Activated naive CD8-positive, alpha-beta T cell treated with anti-CD3 and anti-CD28 coated beads for 36 hours (primary cell): ENCODE measurements at places on chromosomes 2 and 18.

- H3K36me3 ChIP-seq: no peaks in the 10 kb centered on the region
- no peaks in the 10 kb centered on the region for H3K27me3 ChIP-seq
- no peak for DNase-seq
- no peak overlapping the region for H3K4me3 ChIP-seq
- no peak overlapping the region for H3K27ac ChIP-seq
Observed at GRCh38 chr2:652881-653480, 24.2 kb downstream of the TMEM18 start.

- no peak overlapping the region for H3K27ac ChIP-seq
- no peaks in the 10 kb centered on the region for H3K27me3 ChIP-seq
- peaks cover 5% of the 10 kb centered on the region for H3K4me1 ChIP-seq
- DNase-seq: no peak
- H3K36me3 ChIP-seq: peaks cover 24% of the 10 kb centered on the region
Observed at GRCh38 chr18:79062806-79063205, 6.4 kb upstream of the ATP9B start.

GRCh38 chr2:181685150-181685688, 4.9 kb upstream of the NEUROD1 start:
- H3K4me1 ChIP-seq: peaks cover 33% of the 10 kb centered on the region
- H3K36me3 ChIP-seq: no peaks in the 10 kb centered on the region
- H3K27me3 ChIP-seq: peaks cover 85% of the 10 kb centered on the region
- H3K27ac ChIP-seq: no peak overlapping the region

GRCh38 chr2:112973156-112973555, 4.7 kb upstream of the IL36G start:
- no peak overlapping the region for H3K4me3 ChIP-seq
- H3K4me1 ChIP-seq: peaks cover 23% of the 10 kb centered on the region
- H3K27me3 ChIP-seq: no peaks in the 10 kb centered on the region
- no peaks in the 10 kb centered on the region for H3K36me3 ChIP-seq

DNA sequence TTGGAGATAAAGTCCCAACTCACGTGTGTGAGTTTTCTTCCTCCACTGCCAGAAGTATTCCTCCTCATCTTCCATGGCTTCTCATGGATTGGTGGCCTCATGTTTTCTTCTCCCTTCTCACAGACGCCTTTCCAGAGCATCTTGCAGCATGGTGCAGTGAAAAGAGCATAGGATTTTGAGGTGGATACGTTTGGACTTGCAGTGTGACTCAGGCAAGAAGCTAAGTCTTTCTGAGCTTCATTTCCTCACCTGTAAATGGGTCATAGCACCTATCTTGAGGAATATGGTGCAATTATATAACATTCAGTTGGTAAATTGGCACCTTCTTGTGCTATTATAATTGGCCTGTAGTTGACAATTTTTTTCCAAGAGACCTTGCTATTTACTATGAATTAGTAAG, 247.6 kb downstream of the RDH14 start:
- H3K27me3 ChIP-seq: peaks cover 17% of the 10 kb centered on the region
- H3K4me1 ChIP-seq: no peaks in the 10 kb centered on the region
- no peak overlapping the region for H3K4me3 ChIP-seq
